ENCODE measurements at places on chromosomes 5 and 9. TPM values are rescaled to one million over a fixed set of nuclear protein-coding genes. Genes with fewer than 3 reads are reported as not detected.

- H3K27me3 ChIP-seq: no peaks in the 10 kb centered on the region
- peaks cover 69% of the 10 kb centered on the region for H3K36me3 ChIP-seq
- H3K27ac ChIP-seq: no peak overlapping the region
- DNase-seq: no peak
- H3K4me1 ChIP-seq: no peaks in the 10 kb centered on the region
- H3K4me3 ChIP-seq: no peak overlapping the region
Measured at GRCh38 chr9:95935861-95936578, 60.5 kb downstream of the ERCC6L2 start.

GRCh38 chr5:103452666-103453065 is 109.9 kb downstream of the NUDT12 start:
- H3K36me3 ChIP-seq: no peaks in the 10 kb centered on the region
- no peak overlapping the region for H3K4me3 ChIP-seq

DNA sequence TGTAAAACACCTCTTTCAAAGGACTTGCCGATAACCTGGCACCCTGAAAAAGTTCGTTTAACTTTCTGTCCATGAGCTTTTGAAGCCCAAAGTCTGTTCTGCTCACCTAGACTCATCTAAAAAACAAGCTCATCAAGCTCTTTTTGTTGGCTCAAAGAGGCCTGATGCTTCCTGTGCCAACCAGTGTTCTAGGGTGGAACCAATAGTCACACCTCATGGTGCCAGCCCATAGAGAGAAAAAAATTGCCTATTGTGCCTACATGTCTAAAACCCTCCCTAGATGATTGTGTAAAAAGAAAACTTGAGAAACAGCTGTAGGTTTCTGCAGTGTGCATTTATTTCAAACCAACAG is 4.7 kb downstream of the SH3RF2 start:
- no peak overlapping the region for H3K4me3 ChIP-seq
- no peaks in the 10 kb centered on the region for H3K36me3 ChIP-seq
- H3K27ac ChIP-seq: no peak overlapping the region
- peaks cover 6% of the 10 kb centered on the region for H3K27me3 ChIP-seq

DNA sequence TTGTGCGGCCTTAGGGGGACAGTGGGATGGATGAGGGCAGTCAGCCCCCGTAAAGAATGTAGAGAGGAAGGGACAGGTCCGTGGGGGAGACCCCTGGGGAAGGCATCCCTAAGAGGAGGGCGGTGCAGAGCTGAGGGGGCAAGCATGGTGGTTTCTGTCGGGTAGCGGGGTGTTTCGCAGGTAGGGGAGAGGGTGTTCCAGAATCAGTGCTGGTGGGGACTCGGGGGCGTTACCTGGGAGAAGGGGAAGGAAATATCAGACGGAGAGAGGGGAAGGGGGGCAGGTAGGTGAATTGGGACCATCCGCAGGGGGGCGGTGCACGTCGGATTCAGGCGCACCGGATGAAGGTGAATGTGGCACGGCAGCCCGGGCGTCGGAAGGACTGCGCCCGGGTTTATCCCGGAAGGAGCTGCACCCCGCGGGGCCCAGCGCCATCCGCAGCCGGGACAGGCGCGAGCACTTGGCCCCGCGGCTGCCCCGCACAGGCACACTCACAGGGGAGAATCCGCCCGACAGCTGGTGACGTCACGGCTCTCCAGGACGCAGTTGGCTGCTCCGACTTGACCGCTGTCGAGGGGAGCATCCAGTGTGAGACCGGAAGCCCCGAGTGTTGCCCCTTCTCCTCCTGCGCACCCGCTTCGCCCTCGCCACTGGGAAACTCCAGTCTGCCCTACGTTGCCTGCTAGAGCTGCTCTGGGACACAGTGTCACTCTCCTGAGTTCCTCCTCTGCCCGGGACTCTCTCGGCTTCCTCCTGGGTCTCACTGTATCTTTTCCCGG is 1.3 kb downstream of the CD72 start:
- no peak overlapping the region for H3K27ac ChIP-seq
- H3K36me3 ChIP-seq: no peaks in the 10 kb centered on the region
- DNase-seq: peak; percentile 77

The SLC34A3 gene
- not detected for total RNA-seq

The LCN9 gene
- total RNA-seq: not detected

DNA sequence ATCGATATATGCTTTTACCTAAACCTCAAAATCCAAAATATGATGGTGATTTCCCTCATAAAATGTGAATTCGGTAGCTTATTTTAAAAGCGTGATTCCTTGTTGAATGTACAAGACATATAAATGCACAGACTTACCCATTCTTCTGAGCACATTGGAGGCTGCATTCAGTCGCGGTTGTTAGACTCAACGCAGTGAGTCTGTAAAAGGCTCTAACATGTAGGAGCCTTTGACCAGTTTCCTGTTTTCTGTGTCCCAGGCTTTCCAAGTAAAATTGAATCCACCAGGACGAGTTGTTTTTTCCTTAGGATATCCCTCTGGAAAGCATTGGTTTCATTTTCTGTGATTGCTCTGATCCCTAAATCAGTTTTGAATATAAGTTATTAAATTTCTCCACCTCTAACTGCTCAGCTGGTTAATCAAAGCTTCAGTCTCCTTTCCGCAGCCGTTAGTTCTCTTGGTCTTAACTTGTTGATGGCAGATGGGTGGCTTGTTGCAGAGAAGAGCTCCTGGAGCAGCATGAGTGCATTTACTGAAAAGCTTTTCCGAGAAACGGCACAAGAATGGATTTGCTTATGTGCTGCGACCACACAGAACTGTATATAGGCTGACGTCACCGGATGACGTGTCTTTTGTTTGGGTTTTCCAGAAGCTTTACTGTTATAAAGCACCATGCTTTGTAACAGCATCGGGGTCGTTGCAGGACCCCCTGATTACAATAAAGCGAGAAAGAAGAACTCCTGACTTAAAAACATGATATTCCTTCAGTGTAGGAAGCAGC is at the start of gene LRRTM2:
LRRTM2 (minus strand) TSS at position 565 of the 781 bp plus-strand sequence; CDS start at position 141, 424 bp downstream.
- no peaks in the 10 kb centered on the region for H3K36me3 ChIP-seq
- H3K27me3 ChIP-seq: no peaks in the 10 kb centered on the region
- no peak within 1 kb of the TSS for H3K27ac ChIP-seq
- H3K4me1 ChIP-seq: peaks cover 19% of the 10 kb centered on the region
- H3K4me3 ChIP-seq: peak within 1 kb of the TSS; percentile 0
- DNase-seq: no peak

DNA sequence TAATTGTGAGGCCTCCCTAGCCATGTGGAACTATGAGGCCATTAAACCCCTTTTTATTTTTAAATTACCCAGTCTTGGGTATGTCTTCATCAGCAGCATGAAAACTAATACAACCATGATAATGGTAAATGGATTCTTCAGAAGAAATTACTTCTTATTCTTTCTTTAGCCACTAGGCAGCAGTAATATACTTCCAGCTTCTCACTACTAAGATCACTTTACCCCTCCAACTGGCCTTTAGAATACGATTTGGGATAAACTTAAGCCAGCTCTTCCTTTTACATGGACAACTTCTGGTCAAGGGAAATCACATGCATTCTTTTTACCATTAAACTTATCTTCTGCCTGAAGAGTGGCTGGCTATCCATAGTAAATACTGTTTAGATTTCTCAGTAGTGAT is 355.4 kb downstream of the MAN2A1 start:
- H3K4me1 ChIP-seq: no peaks in the 10 kb centered on the region
- no peak overlapping the region for H3K4me3 ChIP-seq
- no peak overlapping the region for H3K27ac ChIP-seq
- DNase-seq: no peak
- no peaks in the 10 kb centered on the region for H3K36me3 ChIP-seq

- no peaks in the 10 kb centered on the region for H3K27me3 ChIP-seq
- no peak for DNase-seq
- H3K27ac ChIP-seq: no peak overlapping the region
- H3K36me3 ChIP-seq: no peaks in the 10 kb centered on the region
Measured at GRCh38 chr5:91123901-91124300, 259.2 kb downstream of the ARRDC3 start.

The CMBL gene
- total RNA-seq: 42.5 TPM

DNA sequence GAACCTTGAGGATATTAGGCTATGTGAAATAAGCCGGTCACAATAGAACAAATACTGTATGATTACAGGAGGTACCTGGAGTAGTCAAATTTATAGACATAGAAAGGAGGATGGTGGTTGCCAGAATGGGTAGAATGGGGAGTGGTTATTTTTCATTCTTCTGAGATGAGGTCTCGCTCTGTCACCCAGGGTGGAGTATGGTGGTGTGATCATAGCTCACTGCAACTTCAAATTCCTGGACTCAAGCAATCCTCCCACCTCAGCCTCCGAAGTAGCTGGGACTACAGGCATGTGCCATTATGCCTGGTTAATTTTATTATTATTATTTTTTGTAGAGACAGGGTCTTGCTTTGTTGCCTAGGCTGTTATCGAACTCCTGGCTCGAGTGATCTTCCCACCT is 27.1 kb downstream of the SH3PXD2B start:
- DNase-seq: no peak
- H3K36me3 ChIP-seq: no peaks in the 10 kb centered on the region
- H3K4me1 ChIP-seq: peaks cover 31% of the 10 kb centered on the region
- no peak overlapping the region for H3K4me3 ChIP-seq
- H3K27ac ChIP-seq: no peak overlapping the region
- no peaks in the 10 kb centered on the region for H3K27me3 ChIP-seq

DNA sequence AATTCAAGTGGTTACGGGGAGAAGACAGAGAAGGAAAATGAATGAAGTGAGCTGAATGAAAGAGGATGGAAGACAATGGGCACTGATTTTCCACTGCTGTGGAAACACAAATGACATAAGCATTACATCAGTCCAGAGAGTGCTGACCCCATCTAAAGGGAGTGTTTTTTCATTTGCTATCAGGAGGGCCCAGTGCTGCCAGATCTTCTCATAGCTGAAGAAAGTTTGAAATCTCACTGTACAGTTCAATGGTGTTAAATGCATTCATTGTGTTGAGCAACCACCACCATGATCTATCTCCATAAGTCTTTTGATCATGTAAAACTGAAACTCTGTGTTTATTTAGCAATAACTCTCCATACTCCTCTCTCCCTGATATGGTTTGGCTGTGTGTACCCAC is 41.5 kb upstream of the STARD4 start:
- no peaks in the 10 kb centered on the region for H3K36me3 ChIP-seq
- H3K4me3 ChIP-seq: no peak overlapping the region
- H3K27ac ChIP-seq: no peak overlapping the region
- DNase-seq: no peak
- H3K27me3 ChIP-seq: no peaks in the 10 kb centered on the region

The SLCO6A1 gene
- total RNA-seq: not detected

The PDGFRB gene
- 39.4 TPM for total RNA-seq

DNA sequence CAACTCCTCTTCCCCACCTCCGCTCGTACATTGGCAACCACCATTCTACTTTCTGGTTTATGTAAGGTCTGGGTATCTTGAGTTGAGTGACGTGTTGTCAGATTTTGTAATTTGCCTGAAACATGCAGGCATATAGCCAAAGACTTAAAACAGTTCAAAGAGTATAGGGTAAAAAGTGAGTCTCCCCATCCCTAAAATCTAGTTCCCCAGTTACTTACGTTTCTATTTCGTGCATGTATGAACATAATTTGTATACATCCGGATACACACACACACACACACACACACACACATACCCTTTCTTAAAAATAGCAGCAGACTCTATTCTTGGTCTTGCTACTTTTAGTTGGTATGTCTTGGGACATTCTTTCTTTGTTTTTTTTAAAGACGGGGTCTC is 915 bp downstream of the HSDL2 start:
- no peak for DNase-seq
- no peaks in the 10 kb centered on the region for H3K36me3 ChIP-seq
- peak overlapping the region; percentile 97 for H3K27ac ChIP-seq
- H3K27me3 ChIP-seq: no peaks in the 10 kb centered on the region
- H3K4me3 ChIP-seq: peak overlapping the region; percentile 76

The NEUROG1 gene
- not detected for total RNA-seq

- no peaks in the 10 kb centered on the region for H3K27me3 ChIP-seq
- DNase-seq: no peak
- no peaks in the 10 kb centered on the region for H3K4me1 ChIP-seq
Measured at GRCh38 chr9:134625361-134626068, 16.1 kb upstream of the COL5A1 start.

The HTR4 gene
- 0.23 TPM for total RNA-seq

DNA sequence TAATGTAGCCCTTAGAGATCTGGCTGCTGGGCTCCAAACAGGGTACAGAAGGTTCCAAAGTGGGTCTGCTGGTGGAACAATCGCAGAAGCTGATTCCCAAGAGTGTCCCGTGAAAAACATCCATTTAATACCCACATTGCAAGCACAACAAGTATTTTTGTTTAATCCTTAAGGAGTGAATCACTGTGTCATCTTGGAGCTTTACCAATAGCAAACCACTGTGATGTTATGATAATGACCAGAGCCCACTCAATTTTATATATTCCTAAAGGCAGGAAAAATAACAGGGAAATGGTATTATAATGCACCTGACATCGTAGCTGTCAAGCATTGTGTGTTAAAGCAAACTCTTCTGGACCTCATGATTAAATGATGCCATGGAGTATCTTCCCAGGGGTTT is 291.9 kb downstream of the FBXL7 start:
- H3K36me3 ChIP-seq: no peaks in the 10 kb centered on the region
- no peaks in the 10 kb centered on the region for H3K27me3 ChIP-seq
- H3K4me1 ChIP-seq: peaks cover 78% of the 10 kb centered on the region

DNA sequence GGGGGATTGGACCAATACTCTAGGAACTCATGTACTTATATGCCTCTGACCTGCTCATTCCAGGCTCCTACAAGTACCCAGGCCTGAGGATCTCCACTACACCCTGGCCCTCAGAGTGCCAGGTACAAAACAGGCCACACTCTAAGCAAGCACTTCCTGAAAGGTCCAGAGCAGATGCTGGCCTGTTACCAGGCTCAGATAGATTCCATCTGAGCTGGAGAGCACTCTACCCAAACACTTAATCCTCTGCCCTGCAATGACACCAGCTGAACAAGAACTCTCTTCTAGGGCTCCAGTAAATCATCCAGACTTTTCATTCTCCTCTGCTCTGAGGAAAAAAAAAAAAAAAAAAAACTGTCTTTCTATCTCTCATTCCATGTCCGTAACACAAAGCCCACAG is 2.9 kb downstream of the P4HA2 start:
- no peak overlapping the region for H3K4me3 ChIP-seq
- no peak for DNase-seq
- no peaks in the 10 kb centered on the region for H3K27me3 ChIP-seq
- H3K36me3 ChIP-seq: no peaks in the 10 kb centered on the region
- peak overlapping the region; percentile 62 for H3K27ac ChIP-seq
- H3K4me1 ChIP-seq: peaks cover 84% of the 10 kb centered on the region

DNA sequence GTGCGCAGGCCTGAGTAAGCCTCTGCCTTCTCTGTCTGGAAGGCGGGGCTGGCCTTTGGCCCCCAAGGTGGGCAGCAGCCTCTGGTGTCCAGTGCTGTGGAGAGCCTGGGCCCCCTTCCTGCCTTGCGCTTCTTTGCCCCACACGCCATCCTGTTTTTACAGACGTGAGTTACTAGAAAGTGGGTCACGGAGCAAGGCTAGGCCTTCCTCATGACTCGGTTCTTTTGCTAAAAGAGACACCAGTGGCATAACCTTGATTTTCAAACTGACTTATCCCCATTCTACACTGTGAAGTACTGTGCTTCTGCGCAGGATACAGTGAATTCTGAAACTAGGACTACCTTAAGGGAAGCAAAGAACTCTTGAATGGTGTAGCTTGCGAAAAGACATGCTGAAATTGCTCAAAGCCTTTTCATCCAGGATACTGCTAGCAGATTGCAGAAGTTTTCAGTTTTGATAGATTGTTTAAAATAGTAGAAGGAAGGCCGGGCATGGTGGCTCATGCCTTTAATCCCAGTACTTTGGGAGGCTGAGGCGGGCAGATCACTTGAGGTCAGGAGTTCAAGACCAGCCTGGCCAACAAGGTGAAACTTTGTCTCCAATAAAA is 7.2 kb downstream of the ROPN1L start:
- DNase-seq: no peak
- no peaks in the 10 kb centered on the region for H3K36me3 ChIP-seq

GRCh38 chr5:86831128-86831527 is 213.4 kb downstream of the COX7C start:
- H3K27ac ChIP-seq: no peak overlapping the region
- H3K36me3 ChIP-seq: no peaks in the 10 kb centered on the region
- no peak for DNase-seq
